NCI-H146 (cell line): ENCODE measurements at places on chromosomes 1 and 21.

GRCh38 chr1:117020526-117021156 lies 19.1 kb downstream of the CD101 start:
- no peak for DNase-seq

DNA sequence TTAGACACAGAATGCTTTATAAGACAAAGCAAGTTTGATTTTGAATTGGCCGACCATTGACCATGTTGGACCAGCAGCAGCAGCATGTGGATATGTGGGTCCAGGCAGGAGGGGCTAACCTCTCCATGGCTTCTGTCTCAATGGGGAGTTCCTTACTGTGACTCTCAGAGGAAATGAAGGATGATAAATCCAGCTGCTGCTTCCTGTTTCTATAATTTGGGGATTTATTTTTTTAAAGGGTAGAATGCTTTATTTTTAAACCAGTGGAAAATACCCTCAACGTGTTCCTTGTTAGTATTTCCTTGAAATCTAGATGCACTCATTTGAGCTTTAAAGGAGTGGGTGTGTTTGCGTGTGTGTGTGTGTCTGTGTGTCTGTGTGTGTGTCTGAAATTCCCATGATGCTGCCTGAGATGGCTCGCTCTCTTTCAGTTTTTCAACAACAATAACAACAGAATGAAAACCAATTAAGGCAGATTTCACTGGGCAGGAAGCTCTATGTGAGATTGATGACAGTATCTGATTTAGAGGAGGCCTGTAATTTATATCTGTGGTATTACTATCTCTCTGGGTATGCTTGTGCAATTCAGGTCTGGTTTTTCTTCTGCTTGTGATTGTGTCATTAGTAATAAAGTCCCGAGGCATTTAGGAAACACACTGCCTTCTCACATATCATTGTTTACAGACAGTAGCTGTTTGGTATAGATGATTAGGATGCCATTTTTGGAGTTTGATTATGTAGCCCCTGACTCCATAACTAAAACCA lies 86.1 kb upstream of the ZNF326 start:
- DNase-seq, result no peak

- DNase-seq, result peak; percentile 92
Measured at GRCh38 chr1:93447481-93448291, at the start of gene FNBP1L. TSS of gene FNBP1L (plus strand) at chr1:93448118. CDS start at chr1:93448282, 164 bp downstream.

DNA sequence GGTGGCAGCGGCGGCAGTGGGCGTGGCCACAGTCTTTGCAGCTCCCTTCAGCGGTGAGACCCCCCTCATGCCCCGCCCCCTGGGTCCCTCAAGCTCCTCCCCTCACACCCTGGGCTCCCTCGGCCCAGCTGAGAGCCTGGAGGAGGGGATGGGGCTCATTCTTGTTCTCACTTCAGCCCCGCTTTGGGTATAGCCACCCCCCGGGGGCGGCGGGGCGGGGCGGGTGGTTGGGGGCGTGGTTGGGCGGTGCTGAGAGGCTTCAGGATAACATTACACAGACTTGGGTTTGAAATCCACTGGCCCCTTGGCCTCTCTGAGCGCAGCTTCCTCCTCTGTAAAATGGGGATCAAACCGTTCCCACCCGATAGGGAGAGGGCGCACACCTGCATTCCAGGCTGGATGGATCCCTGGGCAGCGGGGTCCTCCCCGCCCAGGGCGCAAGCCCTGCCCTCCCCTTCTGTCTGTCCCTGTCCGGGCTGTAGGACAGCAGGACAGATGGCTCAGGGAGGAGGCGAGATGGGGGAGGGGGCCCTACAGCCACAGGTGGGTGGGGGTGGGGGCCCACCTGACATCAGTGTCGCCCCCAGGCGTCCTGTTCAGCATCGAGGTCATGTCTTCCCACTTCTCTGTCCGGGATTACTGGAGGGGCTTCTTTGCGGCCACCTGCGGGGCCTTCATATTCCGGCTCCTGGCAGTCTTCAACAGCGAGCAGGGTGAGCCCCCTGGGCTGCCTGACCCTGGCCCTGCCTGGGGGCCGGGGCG lies 5.1 kb downstream of the CLCNKA start:
- DNase-seq, result peak; percentile 34

DNA sequence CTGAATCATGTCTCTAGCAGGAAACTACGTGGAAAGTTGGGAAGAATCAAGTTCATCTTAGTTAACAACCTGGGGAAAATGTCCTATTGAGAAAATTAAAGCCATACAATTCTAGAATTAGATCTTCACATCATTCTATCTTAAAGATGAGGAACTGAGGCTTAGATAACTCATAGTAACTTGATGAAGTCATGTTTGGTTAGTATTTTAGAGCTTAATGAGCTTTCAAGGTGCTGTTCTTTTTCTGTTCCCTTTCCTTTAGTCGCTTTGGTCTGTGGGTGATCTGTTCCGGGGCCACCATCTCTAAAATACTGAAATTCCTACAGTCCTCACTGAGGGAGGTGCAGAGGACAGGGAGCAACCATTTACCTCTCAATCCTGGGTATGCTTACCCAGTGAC lies 4.3 kb upstream of the GLUL start:
- no peak for DNase-seq

- DNase-seq, result no peak
Measured at GRCh38 chr1:205026181-205026580, 16.8 kb upstream of the CNTN2 start.

DNA sequence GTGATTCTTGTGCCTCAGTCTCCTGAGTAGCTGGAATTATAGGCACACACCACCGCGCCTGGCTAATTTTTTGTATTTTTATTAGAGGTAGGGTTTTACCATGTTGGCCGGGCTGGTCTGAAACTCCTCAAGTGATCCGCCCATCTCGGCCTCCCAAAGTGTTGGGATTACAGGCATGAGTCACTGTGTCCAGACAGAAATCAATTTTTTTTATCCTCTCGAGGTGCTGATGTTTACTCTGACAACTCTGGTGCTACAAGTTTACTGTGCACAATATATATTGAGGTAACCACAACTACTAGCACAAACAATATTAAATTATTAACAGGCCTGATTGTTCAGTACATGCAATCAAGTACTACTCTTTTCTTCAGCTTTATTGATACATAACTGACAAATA lies 39.7 kb downstream of the F13B start:
- no peak for DNase-seq

DNA sequence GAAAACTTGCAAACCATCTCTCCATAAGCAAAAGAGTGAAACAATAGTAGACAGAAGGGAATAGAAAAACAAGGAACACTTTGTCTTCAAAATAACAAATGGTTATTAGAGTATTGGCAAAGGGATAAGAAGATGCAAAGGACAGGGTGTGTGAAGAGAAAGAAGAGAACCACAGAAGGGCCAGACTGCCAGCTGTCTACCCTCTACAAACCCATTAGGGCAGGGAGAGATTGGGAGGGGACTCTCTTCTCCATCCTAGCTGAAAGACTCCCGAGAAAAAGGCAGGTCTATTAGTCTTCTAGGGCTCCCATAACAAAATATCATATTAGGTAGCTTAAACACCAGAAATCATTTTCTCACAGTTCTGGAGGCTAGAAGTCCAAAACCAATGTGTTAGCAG lies 292.8 kb downstream of the PTBP2 start:
- no peak for DNase-seq

GRCh38 chr1:85465099-85465785 lies at the start of gene DDAH1:
TSS of gene DDAH1 (minus strand) at chr1:85465159. CDS start at chr1:85465045, 114 bp downstream.
- peak; percentile 86 for DNase-seq

- no peak for DNase-seq
Measured at GRCh38 chr1:224785040-224785328, 144.5 kb upstream of the DNAH14 start.

- no peak for DNase-seq
Measured at GRCh38 chr1:98323906-98324358, 337.6 kb upstream of the SNX7 start.

DNA sequence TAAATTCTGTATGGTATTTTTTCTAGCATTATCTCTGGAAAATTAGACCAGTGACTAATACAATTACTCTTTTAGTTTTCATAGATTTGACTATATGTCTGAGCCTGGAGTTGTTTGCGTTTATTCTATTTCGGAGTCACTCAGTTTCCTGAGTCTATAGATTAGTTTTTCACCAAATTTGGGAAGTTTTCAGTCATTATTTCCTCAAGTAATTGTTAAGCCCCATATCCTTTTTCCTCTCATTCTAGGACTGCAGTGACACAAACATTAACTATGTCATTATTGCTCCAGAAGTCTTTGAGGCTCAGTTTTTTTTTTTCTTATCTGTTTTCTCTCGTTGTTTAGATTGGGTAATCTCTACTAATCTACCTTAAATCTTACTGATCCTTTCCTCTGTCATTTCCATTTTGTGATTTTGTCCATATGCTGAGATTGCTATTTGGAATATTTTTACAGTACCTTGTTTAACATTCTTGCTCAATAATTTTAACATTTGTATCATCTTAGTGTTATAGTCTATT lies 886.2 kb downstream of the LTN1 start:
- no peak for DNase-seq

DNA sequence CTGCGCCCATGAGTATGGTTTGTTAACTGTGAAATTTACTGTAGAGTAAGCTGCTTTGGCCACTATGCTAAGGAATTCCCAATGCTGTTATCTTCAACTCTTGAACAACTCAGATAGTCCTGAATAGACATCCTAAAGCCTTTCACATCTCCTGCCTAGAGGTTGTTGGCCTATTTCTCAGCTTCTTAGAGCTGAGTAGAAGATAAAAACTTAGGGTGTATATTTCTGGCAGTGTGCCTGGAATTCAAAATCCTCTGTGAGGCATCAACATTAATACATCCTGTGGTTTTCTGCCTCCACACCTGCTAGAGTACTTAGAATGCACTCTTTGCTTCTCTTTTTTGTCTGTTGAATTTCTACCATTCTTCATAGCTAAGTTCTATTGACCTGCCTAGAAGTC lies 45.8 kb upstream of the RC3H1 start:
- no peak for DNase-seq

DNA sequence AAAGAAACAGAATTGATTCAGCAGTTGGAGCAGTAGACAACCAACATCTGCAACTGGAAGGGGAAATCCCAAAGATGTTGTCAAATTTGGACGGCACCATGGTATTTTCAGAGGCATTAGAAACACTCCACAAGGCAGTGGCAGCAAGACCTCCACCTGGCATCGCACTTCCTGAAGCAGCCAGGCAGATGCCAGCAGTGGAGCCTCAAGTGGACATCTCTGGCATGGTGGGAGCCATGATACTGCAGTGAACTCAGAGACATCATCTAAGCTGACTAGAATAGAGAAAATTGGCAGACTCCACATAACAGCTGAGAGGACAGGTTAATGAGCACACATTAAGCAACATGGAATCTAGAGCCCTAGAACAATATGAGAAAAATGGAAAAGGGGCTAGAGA lies 33.9 kb upstream of the RGS8 start:
- DNase-seq, result peak; percentile 17

GRCh38 chr1:201732351-201732750 lies 96.6 kb upstream of the IPO9 start:
- DNase-seq, result no peak

DNA sequence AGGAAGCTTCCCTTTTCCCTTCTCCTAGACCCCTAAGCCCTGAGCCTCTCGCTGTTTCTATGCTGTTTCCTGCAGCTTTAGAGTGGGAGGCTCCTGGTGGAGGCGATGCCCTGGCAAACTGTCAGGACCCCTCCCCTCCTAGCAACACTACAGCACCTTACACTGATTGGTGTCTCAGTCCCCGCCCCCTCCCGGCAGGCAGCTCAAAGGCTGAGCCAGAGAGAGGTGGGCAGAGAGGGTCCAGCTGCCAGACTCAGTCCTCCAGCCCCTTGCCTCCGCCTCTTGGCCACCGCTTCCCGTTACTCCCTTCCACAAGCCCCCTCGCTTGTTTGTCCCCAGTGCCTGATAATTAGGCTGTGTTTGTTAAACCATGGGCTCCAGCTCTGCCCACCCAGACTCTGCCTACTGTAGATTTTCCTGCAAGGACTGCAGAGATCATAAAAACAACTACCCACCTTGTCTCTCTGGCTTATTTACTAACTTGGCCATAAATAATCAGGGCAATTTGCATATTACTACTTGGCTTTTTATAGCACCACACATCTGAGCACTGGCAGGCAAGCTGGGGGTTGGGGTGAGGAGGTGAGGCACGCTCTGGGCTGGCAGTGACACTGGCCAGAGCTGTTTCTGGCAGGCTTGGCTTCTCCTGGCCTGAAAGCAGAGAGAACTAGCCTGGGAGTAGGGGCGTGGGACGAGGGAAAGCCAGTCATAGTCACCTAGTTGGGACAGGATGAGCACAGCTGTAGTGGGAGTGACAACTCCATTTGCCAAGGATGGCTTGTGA lies 107.5 kb downstream of the CSMD2 start:
- DNase-seq, result no peak

GRCh38 chr1:81717230-81717629 lies 83.5 kb upstream of the ADGRL2 start:
- no peak for DNase-seq

DNA sequence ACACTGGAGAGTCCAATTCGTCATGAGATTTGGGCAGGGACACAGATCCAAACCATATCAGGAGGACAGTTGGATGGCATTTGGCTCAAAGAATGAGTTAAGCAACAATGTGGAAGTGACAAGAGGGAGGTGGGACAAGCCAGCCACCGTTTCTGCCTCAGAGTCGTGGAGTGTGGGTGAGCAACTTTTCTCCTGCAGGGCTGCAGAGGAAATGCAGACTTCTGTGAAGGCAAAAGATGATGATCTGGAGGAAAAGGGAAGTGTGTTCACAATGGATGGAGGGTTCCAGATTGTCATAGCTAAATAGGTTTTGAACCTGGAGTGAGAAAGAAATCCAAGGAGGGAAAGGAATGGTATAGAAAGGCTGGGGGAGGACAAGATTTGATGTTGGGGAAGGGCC lies 16.4 kb upstream of the KANK4 start:
- no peak for DNase-seq

- DNase-seq, result no peak
Measured at GRCh38 chr1:116357487-116357886, 15.6 kb upstream of the ATP1A1 start.

GRCh38 chr1:165671526-165671925 lies 26.8 kb downstream of the ALDH9A1 start:
- no peak for DNase-seq

DNA sequence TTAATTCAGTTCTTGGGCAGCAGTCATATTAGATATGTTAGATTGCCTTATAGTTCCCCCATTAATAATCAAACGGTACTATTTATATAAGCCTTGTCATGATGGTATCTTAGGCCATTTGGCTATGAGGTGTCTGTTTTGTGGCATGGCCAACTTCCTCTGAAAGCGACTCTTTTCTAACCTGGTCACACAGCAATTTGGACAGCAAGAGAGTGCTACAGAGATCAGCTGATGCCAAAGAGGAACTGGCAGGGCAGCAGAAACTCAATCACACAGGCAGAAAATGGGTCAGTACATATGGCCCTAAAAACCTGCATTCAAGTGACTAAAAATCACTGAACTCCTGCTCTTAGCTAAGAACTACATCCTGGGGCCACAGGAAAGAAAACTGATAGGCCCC lies 13.4 kb upstream of the MUTYH start:
- DNase-seq, result no peak
